ENCODE measurements at places on chromosomes 11 and 22.
A peak's percentile ranks its signal among the peaks of the same experiment; 100 is the strongest.

DNA sequence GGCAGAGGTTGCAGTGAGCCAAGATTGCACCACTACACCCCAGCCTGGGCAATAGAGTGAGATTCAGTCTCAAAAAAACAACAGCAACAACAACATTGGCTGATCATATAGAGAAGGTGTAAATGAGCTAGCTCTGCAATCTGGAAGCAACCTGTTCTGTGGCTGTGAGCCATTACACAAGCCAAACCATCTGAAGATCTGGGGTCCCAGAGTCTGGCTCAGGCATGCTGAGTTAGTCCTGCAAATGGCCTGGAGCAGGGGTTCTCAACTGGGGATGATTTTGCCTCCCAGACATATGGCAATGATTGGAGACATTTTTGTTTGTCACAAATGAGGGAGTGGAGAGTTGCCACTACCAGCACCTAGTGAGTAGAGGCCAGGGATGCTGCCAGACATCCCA lies 42.3 kb upstream of the RAB1B start:
- DNase-seq = no peak

DNA sequence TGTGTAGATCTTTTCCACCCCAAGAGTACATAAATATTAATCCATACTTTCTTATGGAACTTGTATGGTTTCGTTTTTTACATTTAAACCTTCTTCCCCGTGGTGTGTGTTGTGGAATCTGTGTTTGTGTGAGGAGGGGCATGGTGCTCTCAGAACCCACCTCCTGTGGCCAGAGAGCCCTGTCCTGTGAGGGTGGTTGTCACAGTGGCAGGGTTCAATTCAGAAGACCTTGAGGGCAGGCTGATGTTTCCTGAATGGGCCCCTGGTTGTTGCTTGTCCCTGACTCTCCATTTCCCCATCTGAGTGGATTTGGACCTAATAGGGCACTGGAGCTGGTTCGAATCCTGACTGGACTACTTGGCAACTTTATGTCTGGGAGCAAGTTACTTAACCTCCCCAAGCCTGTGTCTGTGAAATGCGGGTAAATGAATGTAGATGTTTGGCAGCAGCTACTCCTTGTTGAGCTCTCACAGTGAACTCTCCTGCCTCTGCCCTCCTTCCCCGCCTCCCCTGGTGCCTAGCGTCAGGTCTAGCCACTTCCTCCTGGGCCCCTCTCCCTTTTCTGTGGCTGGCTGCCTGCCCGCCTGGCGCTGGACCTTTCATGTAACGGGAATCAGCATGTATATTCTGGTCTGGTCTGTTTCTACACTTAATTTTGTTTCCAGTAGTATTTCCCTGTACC lies 7.3 kb downstream of the NEAT1 start:
- DNase-seq = peak; percentile 55

- no peak for DNase-seq
These were observed 775 bp upstream of the TRABD start for GRCh38 chr22:50184902-50185374.

- DNase-seq = no peak
These were observed 15.6 kb downstream of the PARVB start for GRCh38 chr22:44039566-44040171.

- no peak for DNase-seq
These were observed 300.3 kb downstream of the ST3GAL4 start for GRCh38 chr11:126655807-126656128.

- DNase-seq = no peak
These were observed 216.4 kb upstream of the B3GAT1 start for GRCh38 chr11:134628426-134628825.

DNA sequence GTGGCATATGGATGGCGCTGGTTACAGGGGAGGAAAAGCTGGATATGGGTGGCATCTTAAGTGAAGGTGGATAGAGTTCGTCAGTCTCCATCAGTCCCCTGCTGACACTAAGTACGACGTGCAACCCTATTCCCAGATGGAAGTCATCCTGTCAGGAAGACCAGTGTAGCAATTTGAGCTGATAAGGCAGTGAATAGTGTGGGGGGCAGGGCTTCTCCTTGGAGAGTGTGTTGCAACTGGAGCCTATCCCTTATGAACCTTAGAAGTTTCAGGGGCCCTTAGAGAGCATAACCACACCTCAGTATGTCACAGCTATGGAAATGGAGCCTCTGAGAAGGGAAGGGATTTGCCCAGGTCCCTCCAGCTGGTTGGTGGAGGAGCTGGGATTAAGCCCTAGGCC lies 36.1 kb upstream of the ANKK1 start:
- no peak for DNase-seq

- DNase-seq = peak; percentile 46
These were observed 19.2 kb downstream of the NPTXR start for GRCh38 chr22:38824585-38824984.

- DNase-seq = no peak
These were observed 10.7 kb downstream of the OLFML1 start for GRCh38 chr11:7495882-7496551.

DNA sequence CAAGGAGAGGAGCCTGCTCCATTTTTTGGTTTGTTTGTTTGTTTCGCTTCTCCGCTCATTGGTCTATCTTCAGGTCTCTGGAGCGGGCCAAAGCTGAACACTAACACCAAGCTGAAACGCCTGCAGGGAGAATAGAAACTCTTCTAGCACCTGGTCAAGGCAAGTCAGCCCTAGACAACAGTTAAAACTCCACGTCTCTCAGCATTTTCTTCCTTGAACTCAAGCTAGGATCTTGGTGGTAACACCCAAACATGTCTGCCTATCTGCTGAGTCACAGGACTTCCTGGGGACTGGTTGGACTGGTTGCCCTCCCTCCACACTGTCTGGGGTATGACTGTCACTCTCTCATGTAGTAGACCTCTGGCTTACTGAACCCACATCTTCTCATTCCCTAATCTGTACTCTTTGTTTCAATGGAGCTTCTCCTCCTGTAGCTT lies 23.9 kb upstream of the RBFOX2 start:
- no peak for DNase-seq
